T-helper 2 cell (primary cell): ENCODE measurements at places on chromosomes 11 and 22.

DNA sequence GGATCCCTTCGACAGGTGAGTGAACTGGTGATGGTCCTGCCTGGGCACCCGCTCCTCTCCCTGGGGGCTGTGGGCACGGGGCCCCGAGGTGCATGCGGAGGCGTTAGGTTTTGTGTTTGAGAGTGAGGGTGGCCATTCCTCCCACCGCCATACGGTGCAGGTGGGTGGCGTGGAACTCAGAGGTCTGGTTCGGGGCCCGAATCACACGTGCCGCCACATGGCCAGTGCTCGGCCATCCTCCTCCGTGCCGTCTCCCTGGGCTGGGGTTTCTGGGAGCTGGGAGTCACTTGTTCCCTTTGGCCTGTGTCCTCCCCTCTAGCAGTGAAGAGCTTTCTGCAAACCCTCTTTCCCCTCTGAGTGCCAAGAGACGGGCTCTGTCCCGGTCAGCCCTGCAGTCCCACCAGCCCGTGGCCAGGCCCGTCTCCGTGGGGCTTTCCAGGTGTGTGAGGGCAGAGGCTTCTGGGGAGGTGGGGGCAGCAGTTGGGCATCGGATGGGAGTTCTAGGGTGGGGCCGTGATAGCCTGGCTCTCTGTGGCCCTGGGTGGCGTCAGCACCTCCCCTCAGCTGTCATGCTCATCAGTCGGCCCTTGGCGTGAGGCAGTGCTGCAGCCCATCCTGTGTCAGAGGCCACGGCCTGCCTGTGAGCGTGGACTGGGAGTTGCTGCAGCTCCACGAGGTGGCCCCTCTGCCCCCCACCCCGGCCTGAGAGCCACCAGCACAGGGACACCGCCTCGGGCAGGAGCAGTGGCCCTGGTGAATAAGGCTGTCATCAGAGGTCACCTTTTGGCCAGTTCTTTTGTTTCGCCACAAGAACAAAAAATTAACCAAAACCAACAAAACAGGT is 10.2 kb downstream of the IRF7 start:
- no peak for DNase-seq

GRCh38 chr11:17774232-17775034 is 39.9 kb downstream of the KCNC1 start:
- no peak for DNase-seq

- no peak for DNase-seq
Measured at GRCh38 chr11:70338594-70338993, 59.7 kb upstream of the CTTN start.

- DNase-seq: no peak
Measured at GRCh38 chr11:128171506-128171905, 415.9 kb downstream of the ETS1 start.

- no peak for DNase-seq
Measured at GRCh38 chr11:11211888-11212287, 141.2 kb downstream of the CSNK2A3 start.

GRCh38 chr22:32990187-32990586 is 68.0 kb downstream of the SYN3 start:
- DNase-seq: no peak

- no peak for DNase-seq
Measured at GRCh38 chr22:20298110-20298802, 21.6 kb downstream of the DGCR6L start.

GRCh38 chr11:76316726-76317125 is 64.2 kb downstream of the THAP12 start:
- no peak for DNase-seq

- DNase-seq: no peak
Measured at GRCh38 chr11:57161351-57161750, 20.4 kb upstream of the LRRC55 start.

- DNase-seq: no peak
Measured at GRCh38 chr11:109547356-109548027, 125.5 kb downstream of the C11orf87 start.

DNA sequence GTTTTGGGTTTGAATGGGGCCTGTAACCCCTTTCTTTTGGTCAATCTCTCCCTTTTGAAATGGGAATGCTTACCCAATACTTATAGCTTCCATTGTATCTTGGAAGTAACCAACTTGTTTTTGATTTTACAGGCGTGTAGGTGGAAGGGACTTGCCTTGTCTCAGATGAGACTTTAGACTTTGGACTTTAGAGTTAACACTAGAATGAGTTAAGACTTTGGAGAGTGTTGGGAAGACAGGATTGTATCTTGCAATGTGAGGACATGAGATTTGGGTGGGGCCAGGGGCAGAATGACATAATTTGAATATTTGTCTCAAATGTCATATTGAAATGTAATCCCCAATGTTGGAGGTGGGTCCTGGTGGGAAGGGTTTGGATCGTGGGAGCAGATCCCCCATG is 1466.9 kb downstream of the LRRC4C start:
- DNase-seq: no peak

- DNase-seq: no peak
Measured at GRCh38 chr11:19779740-19780139, 67.1 kb downstream of the NAV2 start.

DNA sequence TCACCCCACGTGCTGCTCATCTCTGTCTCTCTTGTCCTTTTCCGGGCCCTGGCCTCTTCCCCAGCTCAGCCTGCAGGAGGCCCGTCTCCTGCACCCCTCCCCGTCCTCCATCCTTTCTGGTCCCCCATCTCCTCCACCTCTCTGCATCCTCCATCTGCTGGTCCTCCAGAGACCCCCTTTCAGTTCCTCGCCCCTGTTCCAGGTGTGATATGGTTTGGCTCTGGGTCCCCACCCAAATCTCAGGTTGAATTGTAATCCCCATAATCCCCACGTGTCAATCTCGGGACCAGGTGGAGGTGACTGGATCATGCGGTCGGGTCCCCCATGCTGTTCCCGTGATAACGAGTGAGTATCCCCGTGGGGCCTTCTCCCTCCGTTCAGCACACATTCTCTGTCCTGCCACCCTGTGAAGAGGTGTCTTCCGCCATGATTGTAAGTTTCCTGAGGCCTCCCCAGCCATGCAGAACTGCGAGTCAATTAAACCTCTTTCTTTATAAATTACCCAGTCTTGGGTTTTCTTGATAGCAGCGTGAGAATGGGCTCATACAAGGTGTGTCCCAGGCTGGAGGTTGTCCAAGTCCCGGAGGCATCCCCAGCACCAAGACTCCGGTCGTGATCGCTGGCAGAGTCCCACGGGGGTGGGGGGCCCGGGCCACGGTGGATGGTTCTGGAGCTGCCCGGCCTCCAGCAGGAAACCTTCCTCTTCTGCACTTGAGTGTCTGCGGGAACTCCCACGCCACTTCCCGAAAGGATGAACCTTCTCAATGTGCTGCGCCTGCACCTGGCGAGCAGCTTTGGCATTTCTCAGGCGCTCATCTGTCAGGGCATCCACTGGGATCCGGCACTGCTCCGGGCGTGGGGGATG is 29.0 kb upstream of the TOLLIP start:
- no peak for DNase-seq

DNA sequence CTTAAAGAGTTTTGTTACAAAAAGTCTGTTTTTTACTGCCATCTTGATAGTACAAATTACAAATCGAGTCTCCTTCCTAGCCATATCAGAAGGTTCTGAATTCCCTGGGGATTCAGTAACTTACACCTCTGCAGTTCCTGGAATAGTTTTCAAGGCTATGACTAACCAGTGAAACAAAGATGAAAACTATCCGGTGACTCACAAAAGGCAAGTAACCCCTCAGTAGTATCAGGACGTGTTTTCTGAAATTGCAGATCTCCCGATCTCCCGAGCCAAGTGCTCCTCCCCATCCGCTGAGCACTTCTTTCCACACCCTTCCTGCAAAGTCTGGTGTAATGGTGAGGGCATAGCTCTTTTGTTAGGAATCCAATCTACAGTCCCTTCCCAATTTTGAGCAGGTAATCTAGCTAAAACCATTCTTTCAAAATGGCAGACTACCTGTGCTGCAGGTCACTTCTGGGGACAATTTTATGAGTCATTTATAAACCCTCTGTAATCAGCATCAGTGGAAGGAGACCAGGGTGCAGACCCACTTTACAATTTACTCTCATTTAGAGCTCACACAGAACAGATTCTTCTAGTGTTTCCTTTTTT is 7.7 kb downstream of the E2F8 start:
- no peak for DNase-seq

DNA sequence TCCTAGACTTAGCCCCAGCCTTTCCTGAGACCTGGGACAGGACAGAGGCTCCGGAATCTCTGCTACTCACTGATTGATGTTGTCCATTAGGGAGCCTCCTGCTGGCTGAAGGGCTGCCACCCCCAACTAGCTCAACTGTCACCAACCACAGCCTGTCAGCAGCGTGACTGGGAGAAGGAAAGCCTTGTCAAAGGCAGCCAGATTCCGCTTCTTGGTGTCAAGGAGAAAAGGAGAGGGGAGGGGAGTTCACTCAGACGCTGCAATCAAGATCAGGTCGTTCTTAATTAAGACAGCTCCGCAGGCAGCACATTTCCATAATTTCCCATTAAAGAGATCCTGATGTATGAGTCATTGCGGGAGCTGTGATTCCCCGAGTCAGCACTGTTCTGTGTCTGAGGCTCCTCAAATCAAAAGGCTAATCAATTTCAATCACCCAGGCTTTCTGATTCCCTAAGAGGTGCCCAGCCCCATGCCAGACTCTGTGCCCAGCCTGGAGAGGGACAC is 152.8 kb upstream of the ZBED5 start:
- no peak for DNase-seq

- DNase-seq: peak; percentile 4
Measured at GRCh38 chr11:10653946-10654810, 39.4 kb downstream of the IRAG1 start.

GRCh38 chr22:33639588-33640254 is 280.6 kb downstream of the LARGE1 start:
- no peak for DNase-seq

- no peak for DNase-seq
Measured at GRCh38 chr11:5007561-5007960, 12.9 kb downstream of the OR51L1 start.
